Gastroesophageal sphincter (tissue), 4 donors: ENCODE measurements at places on chromosomes 2 and 18. TPM values are rescaled to one million over a fixed set of nuclear protein-coding genes. Genes with fewer than 3 reads are reported as not detected.

ASB1 gene
- 33.0 TPM for total RNA-seq

NEDD4L gene
- 46.3 TPM for total RNA-seq

SERPINE2 gene
- total RNA-seq = 15.3 TPM

LHCGR gene
- 0.20 TPM for total RNA-seq

BOLL gene
- not detected for total RNA-seq

EMILIN1 gene
- 94.1 TPM for total RNA-seq

FEV gene
- total RNA-seq = not detected

AKAIN1 gene
- not detected for total RNA-seq

TCF23 gene
- total RNA-seq = not detected

BCL11A gene
- 9.5 TPM for total RNA-seq

LPIN1 gene
- 70.1 TPM for total RNA-seq

TUBB6 gene
- total RNA-seq = 530 TPM

WDFY1 gene
- 49.7 TPM for total RNA-seq

TDRD15 gene
- total RNA-seq = not detected

CCDC74A gene
- total RNA-seq = 7.2 TPM

TMEM169 gene
- 3.1 TPM for total RNA-seq

RAMP1 gene
- 260 TPM for total RNA-seq

TEX44 gene
- not detected for total RNA-seq

CPLX4 gene
- total RNA-seq = not detected

PRKAG3 gene
- total RNA-seq = not detected

PRKRA gene
- total RNA-seq = 89.9 TPM

ANKRD30B gene
- total RNA-seq = not detected

TGFA gene
- total RNA-seq = 1.6 TPM

CERS6 gene
- 56.9 TPM for total RNA-seq

FAP gene
- total RNA-seq = 10.0 TPM
